ENCODE measurements at places on chromosomes 7 and 10. TPM values are rescaled to one million over a fixed set of nuclear protein-coding genes. Genes with fewer than 3 reads are reported as not detected.

GRCh38 chr10:107091126-107091525 is 73.4 kb downstream of the SORCS1 start:
- H3K4me1 ChIP-seq: no peaks in the 10 kb centered on the region
- H3K27me3 ChIP-seq: no peaks in the 10 kb centered on the region
- no peak overlapping the region for H3K4me3 ChIP-seq
- no peak overlapping the region for H3K27ac ChIP-seq
- no peaks in the 10 kb centered on the region for H3K36me3 ChIP-seq

The LRWD1 gene
- total RNA-seq: 16.7 TPM

The HMX2 gene
- not detected for total RNA-seq

- peaks cover 85% of the 10 kb centered on the region for H3K4me1 ChIP-seq
- no peaks in the 10 kb centered on the region for H3K27me3 ChIP-seq
- H3K36me3 ChIP-seq: peaks cover 44% of the 10 kb centered on the region
- no peak for DNase-seq
- H3K4me3 ChIP-seq: no peak overlapping the region
Measured at GRCh38 chr7:21358648-21359047, 69.2 kb upstream of the SP4 start.
